Stimulated activated CD4-positive, alpha-beta T cell treated with anti-CD3 and anti-CD28 coated beads, Interleukin-4, amount 100 ng/mL, for 1 hour (primary cell): ENCODE measurements at places on chromosomes 16 and 17.

DNA sequence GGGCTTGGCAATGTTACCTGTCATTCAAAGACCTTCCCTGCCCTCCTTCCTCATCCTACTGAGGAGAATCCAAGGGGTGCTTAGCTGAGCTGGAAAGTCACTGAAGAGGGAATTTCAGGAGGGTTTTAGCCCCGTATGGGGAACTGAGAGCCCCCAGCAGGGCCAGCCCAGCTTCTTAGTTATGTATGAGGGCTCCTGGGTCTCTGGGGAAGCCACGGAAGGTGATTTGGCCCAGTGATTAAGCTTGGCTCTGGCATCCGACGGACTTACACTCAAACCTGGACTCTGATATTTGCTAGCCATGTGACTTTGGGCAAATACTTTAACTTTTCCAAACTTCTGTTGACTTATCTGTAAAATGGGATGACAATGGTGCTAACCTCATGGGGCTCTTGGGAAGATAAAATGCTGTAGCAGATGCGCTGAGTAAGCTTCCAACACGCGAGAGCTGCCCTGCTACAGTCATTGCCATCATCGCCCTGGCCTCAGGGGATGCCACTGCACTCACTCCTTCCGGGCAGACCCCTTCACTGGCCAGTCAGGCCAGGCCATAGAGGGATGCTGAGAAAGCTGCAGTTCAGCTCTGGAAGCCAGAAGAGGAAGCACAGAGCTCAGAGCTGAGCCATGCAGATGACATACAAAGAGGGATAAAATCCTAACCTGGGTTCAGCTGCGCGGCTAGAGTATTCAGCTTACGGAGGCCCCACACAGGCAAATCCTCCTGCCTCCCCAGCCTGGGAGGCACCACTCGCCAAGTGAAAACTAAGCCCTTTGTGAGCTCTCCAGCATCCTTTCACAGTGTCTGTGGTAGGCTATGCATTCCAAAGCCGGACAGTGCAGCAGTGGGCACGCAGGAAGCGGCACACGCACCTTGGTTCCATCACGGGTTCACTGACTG lies 44.9 kb upstream of the PIK3R6 start:
- DNase-seq: no peak

GRCh38 chr17:77372444-77373298 lies 231.9 kb downstream of the SEC14L1 start:
- peak; percentile 58 for DNase-seq

- no peak for DNase-seq
Measured at GRCh38 chr17:8692916-8693315, 51.7 kb downstream of the CCDC42 start.

GRCh38 chr16:83953796-83954576 lies 946 bp downstream of the OSGIN1 start:
- DNase-seq: peak; percentile 10

DNA sequence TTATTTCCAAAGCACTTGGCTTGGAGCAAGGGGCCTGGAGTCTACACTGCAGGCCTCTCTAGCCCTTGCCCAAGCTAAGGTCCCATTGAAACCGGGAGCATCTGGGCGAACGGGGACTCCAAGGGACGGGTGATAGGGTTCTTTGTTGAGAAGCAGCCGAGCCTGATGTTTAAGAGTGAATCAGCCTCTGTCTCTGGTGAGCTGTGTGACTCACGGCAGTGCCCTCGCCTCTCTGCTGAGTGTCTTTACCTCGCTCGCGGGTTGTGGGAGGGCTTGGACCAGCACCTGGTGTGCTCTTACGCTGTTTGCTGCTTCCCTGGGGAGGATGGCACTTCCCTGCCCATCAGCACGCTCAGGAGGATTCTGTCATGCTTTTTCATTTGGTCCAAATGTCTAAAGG lies 1.3 kb downstream of the HGS start:
- peak; percentile 64 for DNase-seq

DNA sequence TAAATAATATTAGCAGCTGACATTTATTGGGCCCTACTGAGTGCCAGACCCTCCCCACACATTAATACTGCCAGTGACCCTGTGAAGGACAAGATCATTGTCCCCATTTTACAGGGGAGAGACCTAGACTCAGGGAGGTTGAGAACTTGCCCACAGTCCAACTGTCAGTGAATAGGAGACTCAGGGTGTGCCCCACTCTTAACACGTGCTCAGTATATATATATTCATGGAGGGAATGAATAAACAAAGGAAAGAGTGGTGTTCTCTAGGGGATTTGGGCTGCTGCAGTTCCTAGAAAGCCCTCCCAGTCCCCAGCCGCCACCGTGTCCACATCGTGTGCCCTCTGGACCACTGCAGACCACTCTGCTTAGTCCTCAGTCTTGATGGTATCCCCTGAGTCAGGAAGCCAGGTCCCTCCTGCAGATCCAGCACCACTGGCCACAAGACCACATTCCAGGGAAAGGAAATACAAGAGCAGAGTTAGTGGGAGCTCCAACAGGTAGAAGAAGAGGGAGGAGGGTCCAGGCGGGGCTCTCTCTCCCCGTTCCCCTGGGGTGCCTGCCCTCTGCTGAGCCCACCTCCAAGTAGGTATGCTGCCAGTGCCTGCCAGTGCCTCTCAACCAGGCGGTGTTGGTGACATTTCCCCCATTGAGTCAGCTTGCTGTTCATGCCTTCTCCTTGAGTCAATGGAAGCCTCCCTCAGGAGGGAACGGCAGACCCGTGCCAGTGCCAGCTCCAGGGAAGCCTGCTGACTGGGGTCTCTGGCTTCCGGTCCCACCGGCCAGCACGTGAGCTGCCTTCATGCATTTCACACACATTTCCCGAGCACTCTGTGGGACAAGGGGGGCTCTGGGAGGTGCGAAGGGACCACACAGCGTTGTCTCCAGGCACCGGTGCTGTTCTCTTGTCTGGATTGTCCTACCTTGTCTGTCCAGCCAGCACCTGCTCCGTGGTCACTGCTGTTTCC lies 75.6 kb downstream of the GNAO1 start:
- DNase-seq: no peak

DNA sequence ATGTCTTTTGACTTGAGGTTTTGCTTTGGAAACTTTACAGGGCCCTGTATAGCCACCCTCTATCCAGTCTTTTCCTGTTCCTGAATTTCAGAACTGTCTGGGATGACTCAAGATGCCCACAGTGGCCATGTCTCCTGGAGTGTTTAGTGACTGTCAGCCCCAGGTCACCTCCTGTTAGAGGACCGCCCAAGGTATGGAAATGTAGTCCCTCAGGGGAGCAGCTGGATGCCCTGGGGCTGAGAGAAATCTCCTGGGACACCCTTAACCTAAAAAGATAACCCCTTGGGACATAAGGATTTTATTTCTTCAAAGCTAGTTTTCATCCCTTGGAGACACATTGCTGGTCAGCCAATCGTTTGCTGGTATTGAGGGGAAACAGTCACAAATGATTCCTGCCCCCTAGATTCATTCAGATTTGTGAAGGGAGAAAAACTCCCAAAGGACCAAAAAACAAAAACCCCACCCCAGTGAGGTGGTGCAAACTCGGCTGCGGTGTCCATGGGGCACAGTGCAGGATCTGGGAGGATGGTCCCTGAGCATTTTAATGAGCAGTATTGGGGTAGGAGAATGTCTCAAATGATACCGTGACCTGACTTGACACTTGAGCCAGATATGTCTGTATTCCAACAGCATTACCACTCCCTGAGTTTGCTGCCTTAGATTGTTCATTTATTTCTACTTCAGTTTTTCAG lies 1.7 kb downstream of the ZNF267 start:
- no peak for DNase-seq

- peak; percentile 86 for DNase-seq
Measured at GRCh38 chr17:40362696-40363110, 1.8 kb downstream of the GJD3 start.

GRCh38 chr16:57265850-57266530 lies 18.5 kb downstream of the PLLP start:
- no peak for DNase-seq

DNA sequence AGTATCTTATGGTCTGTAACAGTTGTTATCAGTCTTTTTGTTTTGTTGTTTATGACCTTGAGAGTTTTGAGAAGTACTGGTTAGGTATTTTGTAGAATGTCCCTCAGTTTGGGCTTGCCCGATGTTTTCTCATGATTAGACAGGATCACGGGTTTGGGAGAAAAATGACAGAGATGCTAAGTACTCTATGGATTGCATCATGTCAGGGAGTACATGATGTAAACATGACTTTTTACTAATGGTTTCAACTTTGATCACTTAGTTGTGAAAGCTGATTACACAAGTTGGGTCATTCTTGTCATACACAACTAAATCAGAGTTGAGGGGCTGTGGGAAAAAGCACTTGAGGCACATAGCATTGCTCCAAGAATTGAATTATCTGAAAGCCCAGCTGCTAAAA lies 94.7 kb upstream of the SIAH1 start:
- DNase-seq: no peak

- no peak for DNase-seq
Measured at GRCh38 chr16:66553223-66553622, 847 bp downstream of the CKLF start.

- no peak for DNase-seq
Measured at GRCh38 chr16:50961952-50962351, 189.1 kb downstream of the SALL1 start.

DNA sequence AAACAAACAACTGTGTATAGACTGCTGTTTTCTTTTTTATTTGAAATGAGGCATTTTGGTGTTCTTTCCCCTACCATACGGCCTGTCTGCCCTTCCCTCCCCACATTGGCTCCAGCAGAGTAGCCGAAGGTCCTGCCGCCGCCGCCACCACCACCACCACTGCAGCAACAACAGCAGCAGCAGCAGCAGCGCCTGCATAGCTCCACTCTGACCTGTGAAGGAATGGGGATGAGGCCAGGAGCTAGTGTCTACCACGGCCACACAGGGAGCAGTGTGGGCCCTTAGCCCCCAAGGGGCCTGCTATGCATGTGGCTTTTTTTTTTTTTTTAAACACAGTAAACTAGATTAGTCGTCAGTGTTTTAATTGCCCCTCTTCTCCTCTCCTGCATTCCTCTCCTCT lies 5.6 kb upstream of the CDK5R1 start:
- no peak for DNase-seq

DNA sequence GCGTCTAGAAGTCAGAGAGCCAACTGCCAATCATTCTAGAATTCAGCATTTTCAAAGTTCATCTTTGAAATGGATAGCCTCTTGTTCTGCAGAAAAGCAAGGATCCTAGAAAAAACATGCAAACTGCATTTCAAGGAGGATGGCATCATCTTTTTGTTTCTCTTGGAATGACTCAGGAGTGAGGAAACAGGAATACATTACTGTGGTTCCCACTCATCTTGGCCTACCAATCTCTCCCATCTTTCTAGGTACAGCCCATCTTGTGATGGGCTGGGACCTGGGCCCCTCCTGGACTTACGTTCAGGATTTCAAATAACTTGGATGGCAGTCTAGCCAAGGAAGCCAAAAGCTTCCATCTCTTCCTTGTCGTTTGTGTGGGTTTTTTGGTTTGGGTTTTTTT lies 363.4 kb downstream of the CDH13 start:
- DNase-seq: no peak

- no peak for DNase-seq
Measured at GRCh38 chr17:40451420-40451819, 8.2 kb downstream of the IGFBP4 start.

DNA sequence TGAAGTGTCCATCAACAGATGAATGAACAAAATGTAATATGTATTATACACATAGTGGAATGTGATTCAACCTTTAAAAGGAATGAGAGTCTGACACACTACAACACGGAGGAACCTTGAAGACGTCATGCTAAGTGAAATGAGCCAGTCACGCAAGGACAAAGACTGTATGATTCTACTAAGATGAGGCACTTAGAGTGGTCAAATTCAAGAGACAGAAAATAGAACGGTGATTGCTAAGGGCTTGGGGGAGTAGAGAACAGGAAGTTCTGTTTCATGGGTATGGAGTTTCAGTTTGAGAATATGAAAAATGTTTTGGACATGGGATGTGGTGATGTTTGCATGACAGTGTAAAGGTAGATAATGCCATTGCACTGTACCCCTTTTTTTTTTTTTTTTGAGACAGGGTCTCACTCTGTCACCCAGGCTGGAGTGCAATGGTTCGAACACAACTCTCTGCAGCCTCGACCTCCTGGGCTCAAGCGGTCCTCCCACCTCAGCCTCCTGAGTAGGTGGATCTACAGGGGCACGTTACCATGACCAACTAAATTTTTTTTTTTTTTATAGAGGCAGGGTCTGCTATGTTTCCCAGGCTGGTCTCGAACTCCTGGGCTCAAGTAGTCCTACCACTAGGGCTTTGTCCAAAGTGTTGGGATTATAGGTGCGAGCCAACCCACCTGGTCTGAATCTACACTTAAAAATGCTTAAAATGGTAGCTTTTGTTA lies 2.9 kb upstream of the CCDC102A start:
- no peak for DNase-seq

DNA sequence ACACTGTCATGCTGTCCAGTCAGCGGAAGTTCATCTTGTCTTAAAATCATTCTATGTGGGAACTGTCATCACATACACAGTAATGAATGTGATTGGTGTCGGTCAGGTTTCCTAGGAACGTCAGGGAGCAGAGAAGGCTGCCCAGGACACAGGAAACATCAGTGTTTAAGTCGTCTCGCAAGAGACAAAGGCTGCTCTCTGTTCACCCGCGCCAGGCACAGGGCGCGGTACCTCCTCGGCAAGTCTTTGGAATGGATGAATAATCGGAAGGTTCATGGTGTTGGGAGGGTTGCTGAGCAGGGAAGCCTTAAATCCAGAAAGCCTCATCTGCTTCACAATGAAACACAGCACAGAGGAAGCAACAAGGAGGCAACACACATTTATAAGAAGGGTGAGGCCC lies 148.2 kb downstream of the CPPED1 start:
- DNase-seq: no peak

GRCh38 chr16:83966153-83966696 lies 1.8 kb upstream of the NECAB2 start:
- DNase-seq: no peak

DNA sequence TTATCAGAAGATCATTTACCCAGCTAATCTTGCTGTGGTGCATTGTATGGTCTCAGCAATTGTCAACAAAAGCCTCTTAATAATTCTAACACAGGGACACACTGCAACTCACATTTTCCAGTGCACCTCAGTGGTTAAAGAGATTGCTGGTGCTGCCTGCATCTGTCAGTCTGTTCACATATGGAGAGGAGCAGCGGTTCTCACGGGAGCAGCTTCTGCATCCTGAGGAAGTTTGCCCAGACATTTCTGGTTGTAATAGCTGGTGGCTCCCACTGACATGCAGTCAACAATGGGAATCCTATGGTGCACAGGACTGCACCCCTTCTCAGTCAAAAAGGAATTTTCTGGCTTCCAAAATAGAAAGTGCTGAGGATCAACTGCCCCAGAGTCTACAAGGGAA lies 7.8 kb downstream of the GGA2 start:
- no peak for DNase-seq

GRCh38 chr17:31374503-31374902 lies 17.0 kb upstream of the RAB11FIP4 start:
- DNase-seq: no peak
